ENCODE measurements at places on chromosomes 2 and 18. TPM values are rescaled to one million over a fixed set of nuclear protein-coding genes. Genes with fewer than 3 reads are reported as not detected.

The BOK gene
- polyA plus RNA-seq, result 10.3 TPM

The ERBB4 gene
- 1.4 TPM for polyA plus RNA-seq

The FSHR gene
- not detected for polyA plus RNA-seq

The DARS1 gene
- polyA plus RNA-seq, result 47.8 TPM

The RGPD4 gene
- not detected for polyA plus RNA-seq

The PTPRN gene
- polyA plus RNA-seq, result 0.09 TPM

The NT5DC4 gene
- polyA plus RNA-seq, result not detected

All from heart right ventricle (tissue), 16 donors.